ENCODE measurements at places on chromosomes 7 and 10.

DNA sequence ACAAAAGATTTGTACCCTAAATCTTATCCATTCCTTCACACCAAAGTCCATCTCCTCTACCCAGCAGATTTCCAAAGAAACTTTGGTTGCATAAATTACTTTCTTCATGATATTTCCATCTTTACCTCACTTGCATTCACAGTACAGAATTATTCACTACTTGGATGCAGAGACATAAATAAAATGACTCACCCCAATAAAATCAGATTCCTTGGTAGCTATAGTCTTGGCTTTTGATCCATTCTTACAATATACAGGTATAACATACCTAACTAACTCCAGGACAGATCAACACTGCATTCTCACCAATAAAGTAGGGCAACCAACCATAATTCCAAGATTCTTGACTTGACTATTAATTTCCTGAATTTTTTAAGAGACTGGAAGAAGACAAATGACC, 815.1 kb downstream of the MAGI2 start:
- DNase-seq: no peak

DNA sequence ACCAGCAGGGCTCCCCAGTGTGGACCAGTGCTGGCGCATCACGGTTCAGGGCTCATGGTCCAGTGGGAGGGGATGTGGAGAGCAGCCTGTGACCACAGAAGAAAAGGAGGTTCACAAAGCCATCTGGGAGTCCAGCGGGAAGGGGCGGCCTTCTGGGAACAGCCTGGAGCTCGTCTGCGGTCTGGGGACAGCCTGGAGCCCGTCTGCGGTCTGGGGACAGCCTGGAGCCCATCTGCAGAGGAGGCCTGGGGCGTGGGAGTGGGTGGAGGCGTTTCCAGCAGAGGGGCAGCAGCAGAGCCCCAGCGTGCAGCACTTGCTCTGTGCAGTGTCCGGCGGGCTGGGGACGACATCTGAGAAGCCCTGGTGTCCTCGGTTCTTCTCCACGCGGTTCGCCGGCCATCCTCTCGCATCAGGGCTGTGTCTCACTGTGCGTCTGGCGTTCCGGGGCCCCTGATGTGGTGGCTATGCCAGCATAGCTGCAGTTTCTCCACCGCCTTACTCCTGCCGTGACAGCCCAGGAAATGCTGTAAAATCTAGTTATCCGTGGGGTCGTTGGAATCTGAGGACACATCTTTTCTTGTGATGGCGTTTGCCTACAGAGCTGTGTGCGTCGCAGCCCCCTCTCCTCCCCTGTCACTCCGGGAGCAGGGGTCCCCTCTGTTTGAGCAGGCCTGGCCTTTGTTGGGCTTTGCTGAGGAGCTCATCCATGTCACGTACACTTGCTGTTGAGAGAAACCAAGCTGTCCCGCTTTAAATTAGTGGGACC, 104.6 kb downstream of the INPP5A start:
- DNase-seq: no peak

DNA sequence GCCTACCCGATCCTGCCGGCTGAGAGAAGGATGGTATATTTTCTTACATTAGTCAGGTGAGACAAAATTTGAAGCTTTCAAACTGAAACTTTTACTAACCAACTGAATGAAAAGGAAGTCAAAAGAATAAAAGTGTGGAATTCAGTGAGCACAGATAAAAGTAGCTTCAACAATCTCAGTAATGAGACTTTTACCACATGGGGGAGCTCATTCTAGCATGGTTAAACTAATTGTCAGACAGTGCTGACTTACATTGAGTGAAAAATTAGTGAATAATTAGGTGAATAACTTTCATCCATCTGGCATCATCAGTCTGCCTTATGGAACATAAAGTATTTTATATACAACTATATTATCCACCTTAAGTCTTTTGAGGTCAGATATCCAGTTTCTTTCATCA, 8.4 kb downstream of the FAM237B start:
- DNase-seq: no peak

- no peak for DNase-seq
Measured at GRCh38 chr7:75616421-75617167, 122.1 kb downstream of the HIP1 start.

DNA sequence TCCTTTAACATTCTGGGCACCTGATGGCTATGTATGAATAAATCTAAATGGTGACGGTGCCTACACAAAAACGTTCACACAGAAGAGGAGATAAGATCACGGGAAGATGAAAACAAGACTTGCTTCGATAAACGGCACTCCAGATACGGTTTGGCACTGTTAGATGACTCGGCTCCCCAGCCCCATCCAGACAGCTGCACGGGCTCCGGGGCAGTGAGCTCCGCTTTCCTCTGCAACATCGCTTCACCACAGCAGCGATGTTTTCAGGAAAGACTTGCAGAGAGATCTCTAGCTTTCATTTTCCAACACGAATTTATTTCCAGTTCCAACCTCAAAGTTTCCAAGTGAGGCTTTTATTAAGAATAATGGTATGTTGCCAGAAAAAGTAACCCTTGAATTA, 132.1 kb downstream of the KLF6 start:
- DNase-seq: no peak

DNA sequence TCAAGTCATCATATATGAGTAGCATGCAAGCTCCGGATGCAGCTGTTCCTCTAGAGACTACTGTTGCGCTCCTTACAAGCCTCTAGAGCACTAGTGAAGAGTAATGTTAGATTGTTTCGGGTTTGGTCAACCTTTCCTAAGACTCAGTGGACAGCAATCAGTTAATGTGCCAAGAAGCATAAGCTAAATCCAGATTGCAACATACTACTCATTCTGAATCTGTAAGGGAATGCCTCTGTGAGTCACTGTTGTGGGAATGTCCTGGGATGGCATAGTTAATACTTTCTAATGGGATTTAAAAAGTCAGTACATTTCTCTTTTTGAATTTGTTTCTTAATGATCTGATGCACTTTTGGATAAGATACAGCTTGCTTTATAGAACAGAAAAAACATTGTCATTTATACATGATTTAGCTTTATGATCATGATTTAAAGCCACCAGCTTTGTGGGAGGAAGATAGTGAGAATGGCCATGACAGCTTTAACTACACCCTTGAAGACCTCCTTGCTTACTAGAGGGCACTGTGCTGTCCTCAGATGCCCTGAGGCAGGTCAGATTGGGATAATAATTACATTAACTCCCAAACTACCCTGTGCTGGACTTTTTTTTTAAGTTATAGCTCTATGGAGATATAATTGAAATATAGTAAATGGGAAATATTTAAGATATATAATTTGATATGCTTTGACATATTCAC, 138.4 kb downstream of the SDK1 start:
- DNase-seq: no peak

- DNase-seq: no peak
Measured at GRCh38 chr10:118990326-118990725, 39.2 kb upstream of the NANOS1 start.

Measured in stimulated activated CD8-positive, alpha-beta memory T cell treated with anti-CD3 and anti-CD28 coated beads, Interleukin-15, amount 100 ng/mL, for 24 hours (primary cell).